ENCODE measurements at places on chromosomes 1 and 21.

- DNase-seq: no peak
These were observed 27.6 kb downstream of the RUNX3 start for GRCh38 chr1:24902471-24902891.

GRCh38 chr1:107327446-107327845 lies 186.6 kb downstream of the NTNG1 start:
- no peak for DNase-seq

GRCh38 chr21:42025376-42026081 lies 15.4 kb upstream of the ZBTB21 start:
- no peak for DNase-seq

DNA sequence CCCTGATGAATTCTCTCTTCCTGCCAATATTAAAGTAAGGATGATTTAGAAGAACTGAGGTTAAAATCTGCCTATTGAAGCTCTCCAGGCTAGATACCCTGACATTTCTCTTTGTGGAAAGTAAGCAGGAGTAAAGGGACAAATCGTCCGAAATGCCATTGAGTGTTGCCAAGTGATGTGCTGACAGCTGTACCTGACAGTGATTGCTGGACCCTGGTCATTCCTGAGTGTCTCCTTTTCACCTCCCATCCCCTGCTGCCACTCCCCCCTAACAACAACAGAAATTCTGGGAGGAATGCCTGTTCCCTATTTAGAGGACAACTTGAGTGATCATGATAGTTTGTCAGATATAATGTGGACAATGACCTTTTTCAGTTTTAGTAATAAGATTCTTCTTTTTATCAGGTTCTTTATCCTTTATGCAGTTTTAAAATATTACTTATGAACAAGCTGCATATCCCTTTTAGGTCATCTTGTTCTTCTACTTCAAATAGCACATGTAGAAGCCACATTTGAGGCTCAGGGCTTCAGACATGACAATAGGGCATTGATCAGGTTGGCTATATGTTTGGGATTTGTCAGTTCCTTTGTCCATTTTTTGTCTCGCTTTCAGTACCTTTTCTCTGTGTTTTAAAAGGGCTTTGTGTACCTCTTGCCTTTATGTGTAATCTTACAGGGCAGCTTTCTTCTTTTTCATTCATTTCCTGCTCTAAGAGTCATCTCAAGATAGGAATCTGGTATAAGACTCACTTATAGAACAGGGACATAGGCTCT lies 56.0 kb downstream of the ITSN1 start:
- DNase-seq: no peak

DNA sequence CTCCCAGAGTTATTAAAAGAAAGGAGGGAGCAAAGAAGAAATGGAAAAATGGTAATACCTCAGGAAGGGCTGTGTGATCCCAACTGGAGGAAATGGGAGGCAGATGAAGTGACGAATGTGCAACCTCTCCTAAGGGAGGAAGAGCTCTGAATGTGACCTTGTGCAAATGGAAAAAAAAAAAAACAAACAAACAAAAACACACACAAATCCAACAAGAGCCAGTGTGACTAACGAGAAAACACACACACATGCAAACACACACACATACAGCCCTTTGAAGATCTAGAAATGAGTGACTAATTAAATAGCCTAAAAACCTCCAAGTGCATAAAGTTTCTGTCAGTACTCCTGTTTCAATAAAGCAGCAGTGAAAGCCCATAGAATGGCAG lies 49.0 kb downstream of the CCN1 start:
- DNase-seq: no peak
